Stimulated activated CD4-positive, alpha-beta T cell treated with anti-CD3 and anti-CD28 coated beads, Interleukin-4, amount 100 ng/mL, for 48 hours (primary cell): ENCODE measurements at places on chromosomes 4 and X.

DNA sequence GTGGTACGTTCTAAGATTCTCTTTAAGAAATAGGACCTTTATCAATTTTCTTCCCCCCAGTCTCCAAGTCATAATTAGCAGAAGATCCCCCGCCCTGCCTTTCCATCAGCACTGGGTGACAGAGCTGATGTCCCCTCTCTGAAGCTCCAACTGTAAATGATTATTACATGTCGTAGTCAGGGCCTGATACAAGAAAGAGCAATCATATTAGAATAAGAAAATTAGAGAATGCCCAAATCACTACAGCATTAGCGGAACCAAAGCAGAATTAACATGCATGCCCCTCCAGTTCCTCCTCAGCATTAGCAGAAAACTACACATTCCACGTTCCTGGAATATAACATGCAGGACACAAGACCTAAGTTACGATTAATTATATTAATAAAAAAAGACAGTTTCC lies 717 bp downstream of the GPM6B start:
- no peak for DNase-seq

DNA sequence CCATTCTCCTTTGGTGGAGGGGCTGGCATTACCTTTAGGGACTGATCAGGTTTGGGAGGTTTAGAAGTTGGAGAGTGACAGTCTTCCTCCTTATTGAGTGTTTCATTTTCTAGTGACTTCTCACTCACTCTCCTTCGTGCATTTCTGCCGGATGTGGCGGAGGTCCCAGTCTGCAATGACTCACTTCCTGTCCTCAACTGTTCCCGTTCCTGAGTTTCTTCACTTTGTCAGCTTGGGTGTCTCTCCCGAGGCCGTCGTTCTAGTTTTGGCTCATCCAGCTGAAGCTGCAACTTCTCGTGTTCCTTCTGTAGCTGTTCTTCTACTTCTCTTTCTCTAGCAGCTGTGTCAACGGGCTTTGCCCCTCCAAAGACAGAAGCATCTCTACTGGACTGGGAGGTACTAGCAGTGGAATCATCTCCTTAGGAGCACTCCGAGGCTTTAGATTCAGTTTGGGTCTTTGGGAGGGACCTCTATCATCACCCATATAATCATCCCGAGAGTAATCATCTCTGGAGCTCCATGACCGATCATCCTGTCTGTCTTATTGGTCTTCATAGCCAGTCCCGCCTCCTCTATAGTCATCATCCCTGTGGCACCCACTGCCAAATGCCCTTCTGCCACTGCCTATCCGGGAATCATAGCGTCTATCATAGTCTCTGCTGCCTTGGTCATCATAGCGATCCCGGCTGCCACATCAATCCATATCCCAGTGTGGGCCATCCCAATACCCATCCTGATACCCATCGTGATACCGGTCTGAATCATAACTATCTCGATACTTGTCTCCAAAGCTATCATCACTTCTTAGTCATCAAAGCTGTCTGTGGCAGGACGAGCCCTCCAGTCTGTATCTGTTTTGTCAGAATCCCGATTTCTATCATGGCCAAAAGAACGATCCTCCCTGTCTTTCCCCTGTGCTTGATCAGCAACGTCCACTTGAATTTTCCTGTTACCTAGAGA lies 35.3 kb upstream of the VSIG4 start:
- no peak for DNase-seq

DNA sequence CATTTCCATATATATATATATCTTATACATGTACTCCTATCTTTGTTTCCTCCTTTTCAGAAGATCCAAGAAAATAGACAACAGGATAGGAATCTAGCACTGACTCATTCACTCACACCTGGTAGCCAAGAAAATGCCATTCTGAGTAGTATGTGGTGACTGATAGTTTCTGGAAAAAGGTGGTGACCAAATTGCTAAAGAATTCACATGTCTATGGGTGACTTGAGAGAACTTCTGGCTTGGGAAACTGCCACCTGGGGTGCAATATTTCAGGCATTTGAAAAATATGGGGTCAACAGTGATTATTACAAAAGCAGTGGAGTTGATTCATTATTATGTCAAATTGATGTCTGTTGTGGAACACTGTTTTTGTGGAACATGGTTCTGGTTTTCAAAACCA lies 605.1 kb downstream of the PCDH18 start:
- DNase-seq = no peak

DNA sequence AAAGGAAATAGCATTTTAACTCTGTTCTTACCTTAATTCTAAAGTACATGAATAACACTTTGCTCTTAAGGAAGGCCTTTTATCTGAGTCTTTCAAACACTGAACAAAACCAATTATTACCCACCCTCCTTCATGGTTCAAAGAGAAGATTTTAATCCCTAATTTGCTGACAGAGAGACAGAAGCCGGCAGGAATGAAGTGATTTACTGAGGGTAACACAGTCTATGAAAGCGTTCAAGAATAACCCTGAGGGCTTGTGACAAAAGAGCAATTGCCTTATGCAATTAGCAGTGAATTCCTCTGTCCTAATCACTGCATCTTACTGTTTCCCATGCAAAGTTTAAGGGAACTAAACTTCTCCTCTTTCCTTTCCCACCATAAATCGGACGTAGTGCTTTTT lies 144.1 kb downstream of the PACRGL start:
- no peak for DNase-seq

GRCh38 chr4:60884587-60884986 lies 315.5 kb upstream of the ADGRL3 start:
- DNase-seq = no peak

DNA sequence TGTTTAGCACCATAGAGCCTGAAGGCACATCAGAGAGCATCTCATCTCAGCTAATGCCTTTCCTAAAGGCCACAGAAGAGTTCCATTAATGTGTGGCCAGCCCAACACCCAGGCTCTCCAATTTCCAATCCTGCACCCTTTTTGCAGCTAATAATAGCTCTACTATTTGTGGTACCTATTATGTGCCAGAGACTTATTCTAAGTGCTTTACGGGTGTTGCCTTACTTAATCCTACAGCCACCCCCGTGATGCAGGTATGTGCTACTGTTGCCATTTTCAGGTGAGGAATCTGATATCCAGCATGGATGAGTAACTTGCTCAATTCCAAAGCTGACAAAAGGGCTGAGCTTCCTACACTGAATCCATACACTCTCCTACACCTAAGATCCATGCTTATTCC lies 217.6 kb upstream of the GALNT7 start:
- DNase-seq = no peak

DNA sequence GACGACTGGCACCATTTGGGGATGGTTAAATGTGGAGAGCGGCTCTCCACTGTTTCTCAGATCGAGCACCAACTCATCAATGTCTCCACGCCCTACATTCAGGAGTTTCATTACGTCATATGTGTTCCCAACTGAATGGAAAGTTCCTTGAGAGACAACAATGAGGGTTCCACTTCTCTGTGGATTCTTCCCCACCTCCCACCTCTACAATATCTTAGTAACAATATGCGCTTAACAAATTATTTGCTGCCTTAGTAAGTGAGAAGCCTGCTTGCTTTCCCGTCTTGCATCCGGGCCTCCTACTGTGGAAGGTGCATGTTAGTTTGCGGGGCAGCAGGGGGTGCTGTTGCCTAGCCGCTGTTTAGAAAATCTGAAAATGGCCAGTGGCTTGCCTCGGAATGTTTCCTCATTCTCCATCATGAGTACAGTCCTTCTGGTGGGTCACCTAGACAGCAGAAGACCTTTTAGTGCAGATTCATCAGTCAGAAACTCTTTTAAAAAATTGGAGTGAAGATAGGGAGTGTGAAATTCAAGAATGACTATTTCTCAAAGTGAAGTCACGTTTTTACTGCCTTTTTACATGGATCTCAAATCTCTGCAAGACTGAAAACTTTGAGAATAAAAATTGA lies 55.7 kb downstream of the PHOX2B start:
- peak; percentile 8 for DNase-seq

DNA sequence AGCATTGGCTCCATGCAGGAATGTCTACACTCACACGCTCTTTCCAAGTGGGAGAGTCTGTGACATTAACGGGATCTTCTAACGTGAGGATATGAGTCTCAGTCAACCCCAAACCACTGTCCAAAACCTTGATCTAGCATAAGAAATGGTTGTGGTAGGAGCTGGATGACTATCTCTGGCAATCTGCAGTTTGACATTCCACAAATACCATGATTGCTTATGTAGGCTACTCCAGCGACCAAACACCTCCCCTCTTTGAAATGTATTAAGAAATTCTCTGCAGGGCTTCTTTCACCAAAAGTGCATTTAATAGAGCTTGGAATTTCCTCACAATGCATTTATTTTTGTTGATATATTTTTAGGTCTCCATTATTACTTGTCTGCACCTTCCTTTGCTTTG lies 14.1 kb upstream of the STX18 start:
- no peak for DNase-seq

GRCh38 chr4:39319676-39320075 lies 46.5 kb downstream of the RFC1 start:
- DNase-seq = no peak

- no peak for DNase-seq
These were observed 167.9 kb downstream of the AREG start for GRCh38 chr4:74612837-74613236.

DNA sequence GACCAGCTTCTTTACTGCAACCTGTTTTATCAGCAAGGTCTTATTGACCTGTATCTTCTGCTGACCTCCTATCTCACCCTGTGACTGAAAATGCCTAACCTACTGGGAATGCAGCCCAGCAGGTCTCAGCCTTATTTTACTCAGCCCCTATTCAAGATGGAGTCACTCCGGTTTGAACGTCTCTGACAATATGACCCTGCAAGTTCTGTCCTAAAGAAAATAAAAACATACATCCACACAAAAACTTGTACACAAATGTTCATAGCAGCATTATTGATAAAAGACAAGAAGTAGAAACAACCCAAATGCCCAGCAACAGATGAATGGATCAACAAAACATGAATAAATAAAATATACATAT lies 59.5 kb upstream of the FAM9C start:
- DNase-seq = no peak

DNA sequence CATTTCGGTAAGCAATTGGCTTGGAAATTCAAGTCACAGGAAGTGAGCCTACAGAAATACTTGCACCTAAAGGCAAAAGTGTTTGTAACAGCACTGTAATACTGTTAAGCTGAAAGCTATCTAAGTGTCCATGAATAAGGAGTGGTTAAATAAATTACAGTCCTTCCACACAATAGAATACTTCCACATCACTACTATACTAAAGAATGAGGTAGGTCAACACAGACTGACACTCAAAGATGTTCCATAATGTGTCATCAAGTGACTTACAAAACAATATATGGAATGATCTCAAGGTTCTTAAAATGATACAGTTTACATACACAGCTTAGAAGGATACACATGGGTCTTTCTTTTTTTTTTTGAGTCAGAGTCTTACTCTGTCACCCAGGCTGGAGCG lies 27.0 kb downstream of the SLC10A6 start:
- DNase-seq = no peak

GRCh38 chr4:111453216-111453615 lies 692.0 kb upstream of the FAM241A start:
- DNase-seq = no peak

DNA sequence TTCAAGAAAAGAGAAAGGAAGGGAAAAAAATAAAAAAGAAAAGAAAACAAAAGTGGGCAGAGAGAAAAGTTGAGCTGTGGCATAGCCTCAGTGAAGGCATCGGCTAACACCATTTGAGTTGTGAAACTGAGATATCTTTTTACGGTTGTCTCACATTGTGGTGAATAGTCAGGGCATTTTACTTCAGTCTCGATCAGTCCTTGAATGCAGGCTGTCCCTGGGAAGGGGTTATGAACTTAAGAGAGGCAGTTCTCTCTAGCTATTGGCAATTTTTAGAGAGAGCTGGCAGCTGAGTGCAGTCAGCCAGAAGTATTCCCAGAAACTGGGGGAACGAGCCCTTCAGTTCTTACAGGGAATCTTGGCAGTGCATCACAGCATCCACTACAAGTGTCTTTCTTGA lies 93.5 kb upstream of the SLC6A14 start:
- DNase-seq = no peak

- DNase-seq = no peak
These were observed 133.6 kb upstream of the FAM9C start for GRCh38 chrX:13177921-13178566.

DNA sequence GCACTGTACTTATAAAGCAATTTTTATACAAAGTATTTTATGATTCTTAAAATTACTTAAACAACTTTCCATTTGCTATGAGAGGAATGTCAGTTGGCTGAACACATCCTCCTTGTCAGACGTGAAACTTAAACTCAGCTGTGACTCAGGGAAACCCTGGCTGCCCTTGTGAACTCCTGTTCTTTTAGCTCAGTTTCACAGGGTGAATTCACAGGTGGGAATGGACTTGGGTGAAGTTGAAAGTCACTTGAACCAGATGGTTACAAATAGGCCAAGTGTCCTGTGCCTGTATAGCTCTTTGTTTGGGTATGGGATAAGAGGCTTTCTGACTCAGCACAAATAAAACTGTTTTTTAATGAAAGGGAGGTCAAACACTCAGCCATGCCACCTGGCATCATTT lies 67.4 kb upstream of the FAM47B start:
- no peak for DNase-seq

DNA sequence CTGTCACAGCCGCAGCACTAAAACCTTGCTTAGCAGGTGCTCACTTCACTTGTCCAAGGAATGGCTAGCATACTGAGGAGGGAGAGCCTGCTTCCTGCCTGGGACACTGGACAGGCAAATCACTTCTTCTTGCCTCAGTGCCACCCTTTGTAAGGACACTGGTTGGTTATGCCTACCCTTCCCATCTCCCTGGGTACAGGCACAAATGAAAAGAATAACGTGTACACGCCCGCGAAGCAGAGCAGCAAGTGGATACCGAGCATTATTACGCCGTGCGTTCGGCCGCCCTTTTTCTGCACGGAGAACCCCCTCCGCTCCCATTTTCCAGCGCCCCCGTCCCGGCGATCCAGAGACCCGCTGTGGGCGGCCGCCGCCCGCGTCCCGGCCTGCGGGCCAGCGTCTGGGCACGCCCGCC lies 338 bp upstream of the KLHL2 start:
- DNase-seq = no peak

DNA sequence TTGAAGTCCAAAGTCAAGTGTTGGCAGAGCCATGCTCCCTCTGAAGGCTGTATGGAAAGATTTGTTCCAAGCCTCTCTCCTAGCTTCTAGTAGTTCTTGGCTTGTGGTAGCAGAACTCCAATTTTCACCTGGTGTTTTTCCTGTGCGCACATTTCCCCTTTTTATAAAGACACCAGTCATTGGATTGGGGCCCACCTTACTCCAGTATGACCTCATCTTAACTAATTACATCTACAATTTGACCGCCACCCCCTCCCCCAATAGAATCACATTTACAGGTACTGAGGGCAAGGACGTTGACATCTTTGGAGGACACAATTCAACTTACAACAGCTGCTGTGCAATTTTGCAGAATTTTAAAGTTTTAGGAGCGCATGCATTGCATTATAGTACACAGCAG lies 16.8 kb downstream of the RAB39B start:
- no peak for DNase-seq
